Caudate nucleus (tissue), 63 donors: ENCODE measurements at places on chromosomes 4 and X.

- no peak for DNase-seq
Observed at GRCh38 chr4:1472148-1472797, 66.0 kb upstream of the NKX1-1 start.

GRCh38 chrX:9942086-9942485 is 25.1 kb upstream of the CLDN34 start:
- DNase-seq: no peak

GRCh38 chr4:147576084-147576483 is 41.1 kb upstream of the TMEM184C start:
- DNase-seq: no peak

DNA sequence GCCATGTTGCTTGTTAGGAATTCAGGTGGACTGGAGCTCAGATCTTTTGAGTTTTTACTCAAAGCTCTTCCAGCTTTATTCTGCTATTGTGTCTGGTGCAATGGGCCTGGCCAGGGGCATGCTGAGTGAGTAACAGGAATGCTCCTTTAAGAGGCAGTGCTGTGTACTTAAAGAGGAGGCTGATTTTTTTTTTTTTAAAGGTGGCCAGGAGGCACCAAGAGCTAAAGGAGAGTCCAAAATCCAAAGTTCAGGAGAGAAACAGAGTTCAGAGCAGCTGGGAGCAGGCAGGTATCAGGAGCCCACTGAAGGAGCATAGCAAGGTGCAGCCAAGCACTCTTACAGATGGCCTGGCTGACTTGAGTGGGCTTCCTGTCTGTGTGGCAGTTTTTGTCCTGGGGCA is 178.7 kb downstream of the FMR1NB start:
- DNase-seq: no peak

GRCh38 chrX:52082578-52082977 is 13.6 kb upstream of the MAGED4B start:
- no peak for DNase-seq

GRCh38 chrX:149499766-149500165 is 5.3 kb downstream of the IDS start:
- DNase-seq: no peak

GRCh38 chrX:31130457-31131220 is 58.8 kb upstream of the FTHL17 start:
- DNase-seq: no peak

DNA sequence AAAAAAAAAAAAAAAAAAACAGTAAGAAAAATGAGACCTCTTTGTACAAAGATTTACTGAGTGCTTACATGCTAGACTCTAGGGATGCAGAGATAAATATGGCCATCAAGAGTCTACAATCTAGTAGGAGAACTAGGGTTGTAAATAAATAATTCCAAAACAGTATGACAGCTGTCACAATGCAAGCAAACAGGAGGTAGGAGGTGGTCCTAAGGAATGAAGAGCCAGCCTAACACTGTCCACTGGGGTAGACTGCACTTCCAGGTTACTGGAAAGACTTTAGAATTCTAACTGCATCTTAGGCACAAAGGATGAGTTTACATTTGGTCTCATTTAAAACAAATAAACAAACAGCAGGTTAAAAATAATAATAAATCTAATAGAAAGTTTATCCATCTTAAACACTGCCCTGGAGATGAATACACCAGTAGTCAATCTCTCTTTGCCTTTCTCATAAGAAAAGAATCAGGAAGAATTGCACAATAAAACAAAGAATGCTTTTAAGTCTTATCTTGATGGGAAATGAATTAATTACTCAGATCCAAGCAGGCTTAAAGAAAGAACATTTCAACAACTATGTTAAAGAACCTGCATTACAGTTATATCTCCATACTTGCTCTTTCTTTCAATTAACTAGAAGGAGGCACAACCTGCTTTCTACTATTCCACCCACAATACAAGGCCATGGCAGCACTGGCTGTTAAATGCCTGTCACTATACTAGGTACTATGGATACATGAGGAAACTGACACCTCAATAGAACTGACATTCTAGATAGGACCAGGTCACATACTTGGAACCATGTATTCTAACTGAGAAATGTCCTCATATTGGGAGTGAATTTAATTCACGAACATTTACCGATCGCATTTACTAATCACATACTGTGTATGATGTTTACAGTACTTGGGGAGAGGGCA is 12.7 kb downstream of the ADGRA3 start:
- no peak for DNase-seq

GRCh38 chr4:31370866-31371465 is 650.8 kb downstream of the PCDH7 start:
- no peak for DNase-seq

- DNase-seq: no peak
Observed at GRCh38 chr4:177855507-177856197, 413.4 kb upstream of the AGA start.

GRCh38 chr4:127217586-127218229 is 415.0 kb upstream of the INTU start:
- no peak for DNase-seq

DNA sequence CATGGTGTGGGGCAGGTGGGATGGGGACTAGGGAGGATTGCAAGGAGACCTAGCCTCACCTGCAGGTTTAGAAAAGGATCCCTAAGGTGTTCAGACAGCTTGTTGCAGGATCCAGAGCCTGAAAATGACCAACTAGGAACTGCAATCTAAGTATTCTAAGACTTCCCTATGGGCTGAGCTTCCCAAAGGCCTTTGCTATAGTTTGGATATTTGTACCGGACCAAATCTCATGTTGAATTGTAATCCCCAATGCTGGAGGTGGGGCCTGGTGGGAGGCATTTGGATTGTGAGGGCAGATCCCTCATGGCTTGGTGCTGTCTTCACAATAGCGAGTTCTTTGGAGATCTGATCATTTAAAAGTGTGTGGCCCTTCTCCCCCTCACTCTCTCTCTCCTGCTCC is 52.1 kb downstream of the GPC3 start:
- no peak for DNase-seq

DNA sequence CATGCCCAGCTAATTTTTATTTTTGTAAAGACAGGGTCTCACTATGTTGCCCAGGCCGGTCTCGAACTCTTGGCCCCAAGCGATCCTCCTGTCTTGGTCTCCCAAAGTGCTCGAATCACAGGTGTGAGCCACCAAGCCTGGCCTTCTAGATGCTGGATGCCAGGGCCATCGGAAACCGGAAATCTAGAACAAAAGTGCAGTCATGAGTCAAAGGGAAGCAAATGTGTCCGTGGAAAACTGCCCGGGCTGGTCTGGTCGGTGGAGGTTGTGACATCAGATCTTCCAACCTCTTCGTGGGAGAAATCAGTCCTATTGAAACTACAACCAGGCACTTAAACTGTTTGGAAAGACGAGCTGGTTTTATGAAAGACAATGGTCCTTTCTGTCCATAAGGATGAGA is 92.3 kb upstream of the SHOX start:
- no peak for DNase-seq

DNA sequence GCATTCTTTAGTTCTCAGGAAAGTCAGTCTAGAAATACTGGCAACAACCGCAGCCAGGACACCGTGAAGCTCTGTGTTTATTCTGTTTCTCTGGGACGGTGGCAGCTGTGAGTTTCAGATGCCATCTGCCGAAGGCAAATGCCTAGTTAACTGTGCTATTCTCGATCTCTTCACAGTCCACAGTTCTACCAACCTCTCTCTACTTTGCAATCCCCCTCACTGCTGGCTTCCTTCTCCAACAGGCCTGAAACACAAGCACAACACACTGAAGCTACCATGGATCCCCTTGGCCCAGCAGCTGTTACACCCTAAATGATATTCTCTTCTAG is 118.8 kb downstream of the ZNF827 start:
- DNase-seq: no peak

- DNase-seq: no peak
Observed at GRCh38 chr4:149841686-149842085, 26.0 kb upstream of the IQCM start.

DNA sequence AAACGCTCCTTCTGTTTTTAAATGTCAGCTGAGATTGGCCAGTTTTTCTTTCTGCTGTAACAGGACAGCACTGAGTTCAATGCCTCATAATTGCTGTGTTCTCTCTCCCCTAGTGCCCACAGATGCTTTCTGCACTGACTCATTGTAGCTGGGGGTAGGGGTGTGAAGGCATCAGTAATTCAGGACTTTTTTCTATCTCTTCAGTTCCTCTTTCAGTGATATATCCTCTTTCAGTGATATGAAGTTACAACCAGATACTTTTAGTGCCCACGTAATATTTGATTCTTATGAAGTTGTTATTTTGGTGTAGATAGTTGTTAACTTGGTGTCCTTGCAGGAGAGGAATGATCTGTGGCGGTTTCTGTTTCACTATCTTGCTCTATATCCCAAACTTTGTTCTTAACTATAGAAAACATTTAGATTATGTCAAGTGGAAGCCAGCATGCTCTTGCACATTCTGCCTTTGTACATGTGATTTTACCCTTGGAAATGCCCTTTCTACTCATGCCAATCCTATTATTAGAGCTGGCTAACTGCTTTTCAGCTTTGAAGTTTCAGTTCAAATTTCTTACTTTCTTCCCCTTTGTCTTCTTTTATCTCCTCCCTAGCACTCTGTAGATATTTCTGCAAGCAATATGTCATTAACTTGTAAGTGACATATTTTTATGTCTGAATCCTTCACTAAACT is 1258.4 kb downstream of the FAM133A start:
- DNase-seq: no peak

- DNase-seq: no peak
Observed at GRCh38 chr4:183304067-183304466, 16.0 kb downstream of the CLDN22 start.

DNA sequence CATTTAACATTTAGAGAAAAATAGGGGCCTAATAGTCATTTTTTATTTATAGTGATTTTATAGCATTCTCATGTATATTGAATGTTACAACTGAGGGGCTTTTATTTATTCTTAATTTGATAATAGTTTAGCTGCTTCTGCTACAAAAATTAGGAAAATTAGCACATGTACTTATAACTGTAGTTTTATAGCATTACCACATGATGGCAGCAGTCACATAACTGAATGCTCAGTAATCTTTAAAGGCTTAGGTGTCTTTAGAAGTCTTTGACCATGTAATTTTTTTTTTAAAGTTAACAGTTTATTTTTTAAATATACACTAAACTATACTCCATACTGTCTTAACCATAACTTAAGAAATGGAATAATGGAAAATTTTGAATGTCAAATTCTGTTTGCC is 136.6 kb downstream of the STAG2 start:
- peak; percentile 18 for DNase-seq

- DNase-seq: no peak
Observed at GRCh38 chrX:24480400-24480865, 15.3 kb downstream of the PDK3 start.

GRCh38 chr4:71261633-71262121 is 77.1 kb upstream of the SLC4A4 start:
- no peak for DNase-seq

- no peak for DNase-seq
Observed at GRCh38 chrX:10101269-10101668, 55.5 kb upstream of the CLCN4 start.

DNA sequence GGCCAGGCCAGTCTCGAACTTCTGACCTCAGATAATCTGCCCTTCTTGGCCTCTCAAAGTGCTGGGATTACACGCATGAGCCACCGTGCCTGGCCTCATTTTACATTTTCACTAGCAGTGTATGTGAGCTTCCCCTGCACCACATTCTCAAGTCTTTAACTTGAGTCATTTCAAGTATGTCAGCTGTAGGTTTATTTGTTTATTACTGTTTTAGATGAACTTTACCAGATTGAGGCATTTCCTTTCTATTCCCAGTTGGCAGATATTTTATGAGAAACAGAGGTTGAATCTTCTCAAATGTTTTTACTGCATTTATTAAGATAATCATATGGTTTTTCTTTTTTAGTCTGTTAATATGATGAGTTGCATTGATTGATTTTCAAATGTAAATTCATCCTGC is 114.6 kb upstream of the SH3RF1 start:
- DNase-seq: no peak

DNA sequence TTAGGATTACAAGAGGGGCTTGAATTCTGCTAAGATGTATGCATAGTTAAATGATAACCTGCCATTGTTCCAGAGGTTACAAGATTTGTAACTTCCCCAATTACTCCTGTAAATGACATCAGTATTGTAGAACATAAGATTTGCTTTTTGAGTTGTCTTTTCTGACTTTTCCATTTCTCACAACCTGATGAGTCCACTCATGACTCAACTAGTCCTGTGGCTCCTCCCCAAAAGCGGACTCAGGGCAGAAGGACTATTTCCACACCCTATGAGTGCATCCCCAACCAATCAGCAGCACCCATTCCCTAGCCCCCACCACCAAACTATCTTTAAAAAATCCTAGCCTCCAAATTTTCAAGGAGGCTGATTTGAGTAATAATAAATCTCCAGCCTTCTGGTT is 54.7 kb downstream of the HOPX start:
- DNase-seq: no peak

- DNase-seq: no peak
Observed at GRCh38 chrX:110675886-110676285, 119.7 kb downstream of the CHRDL1 start.

DNA sequence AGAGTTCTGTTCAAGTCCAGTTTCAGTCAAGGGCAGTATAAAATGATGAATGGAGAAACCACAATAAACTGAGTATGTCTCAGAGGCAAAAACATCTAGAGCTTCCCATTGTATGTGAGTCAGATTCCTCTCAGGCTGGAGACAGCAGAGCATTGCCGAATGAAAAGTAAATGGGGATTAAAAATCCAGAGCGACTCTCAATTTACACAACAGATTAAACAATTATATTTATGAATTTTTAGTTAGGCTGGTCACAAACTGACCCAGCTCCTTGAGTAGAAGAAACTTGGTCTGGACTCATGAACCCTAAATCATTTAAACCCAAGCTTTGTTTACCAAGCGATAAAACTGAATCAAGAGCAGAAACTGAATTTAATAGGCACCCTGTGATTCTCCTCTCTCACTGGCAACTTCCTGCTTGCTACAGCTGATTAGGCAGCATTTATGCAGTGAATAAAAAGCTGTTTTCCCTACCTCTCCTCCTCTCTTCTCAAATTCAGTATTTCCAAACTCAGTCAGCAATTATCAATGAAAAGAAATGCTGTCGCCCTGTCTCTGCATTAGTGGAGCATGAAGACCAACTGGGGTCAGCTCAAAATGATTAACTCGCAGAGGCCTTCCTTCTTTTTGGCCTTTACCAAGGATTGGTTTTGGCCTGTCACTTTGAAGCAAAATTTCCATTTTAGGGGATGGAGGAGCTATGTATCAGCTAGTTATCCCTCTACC is 568.0 kb downstream of the PDHA2 start:
- no peak for DNase-seq

- DNase-seq: no peak
Observed at GRCh38 chr4:21946858-21947257, 1.7 kb downstream of the KCNIP4 start.

GRCh38 chrX:137031517-137032340 is 2.1 kb downstream of the GPR101 start:
- DNase-seq: no peak
